ENCODE measurements at places on chromosomes 2 and 18.

GRCh38 chr2:159677654-159678053 is 34.7 kb upstream of the MARCHF7 start:
- DNase-seq: no peak

DNA sequence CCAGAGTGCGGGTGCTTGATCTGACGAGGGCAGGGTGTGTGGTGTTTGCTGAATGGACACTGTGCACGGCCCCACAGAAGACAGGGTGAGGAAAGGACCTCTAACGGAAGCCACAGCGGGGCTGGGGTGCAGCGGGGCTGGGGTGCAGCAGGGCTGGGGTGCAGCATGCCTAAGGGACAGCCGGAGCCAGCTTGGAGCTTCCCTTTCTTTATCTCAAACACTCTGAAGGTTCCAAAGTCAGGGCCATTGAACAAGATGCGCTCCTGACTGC is 35.0 kb downstream of the PXDN start:
- no peak for DNase-seq

GRCh38 chr2:96869281-96869821 is 529 bp downstream of the SEMA4C start:
- no peak for DNase-seq

DNA sequence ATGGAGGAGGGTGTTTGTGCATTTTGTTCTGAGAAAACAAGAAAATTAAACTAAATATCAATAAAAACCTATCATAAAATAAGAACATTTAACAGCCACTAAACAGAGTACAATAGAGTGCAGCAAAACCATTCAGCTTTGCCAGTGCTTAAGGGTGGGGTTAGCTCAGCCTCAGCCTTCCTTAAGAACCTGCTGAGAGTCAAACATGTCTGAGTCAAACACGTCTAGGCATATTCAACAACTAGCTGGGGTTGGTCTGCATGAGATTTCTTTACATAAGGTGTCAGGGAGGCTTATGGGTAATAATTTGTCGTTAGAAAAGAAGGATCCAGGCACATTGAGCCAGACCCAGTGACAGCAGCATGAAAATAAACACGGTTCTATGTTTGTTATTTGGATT is 298.2 kb downstream of the SP3 start:
- no peak for DNase-seq

DNA sequence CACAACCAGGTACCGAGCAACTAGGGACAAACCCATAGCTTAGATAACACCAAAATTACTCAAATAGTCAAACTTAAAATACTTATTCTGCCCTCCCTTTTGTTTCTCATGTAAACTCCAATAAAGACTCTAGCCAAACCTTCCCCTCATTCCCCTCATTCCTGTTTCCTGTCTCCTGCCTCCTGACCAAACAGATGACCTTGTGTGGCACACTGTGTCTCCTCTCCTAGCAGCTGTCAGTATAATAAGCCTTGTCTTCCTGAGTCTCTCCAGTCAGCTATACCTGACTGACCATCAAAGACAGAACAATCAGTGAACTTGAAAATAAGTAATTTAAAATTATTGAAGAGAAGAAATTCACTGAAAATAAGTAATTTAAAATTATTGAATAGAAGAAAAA is 14.3 kb downstream of the SULT1C4 start:
- DNase-seq: no peak

GRCh38 chr18:44508474-44508873 is 172.2 kb upstream of the SETBP1 start:
- peak; percentile 1 for DNase-seq

DNA sequence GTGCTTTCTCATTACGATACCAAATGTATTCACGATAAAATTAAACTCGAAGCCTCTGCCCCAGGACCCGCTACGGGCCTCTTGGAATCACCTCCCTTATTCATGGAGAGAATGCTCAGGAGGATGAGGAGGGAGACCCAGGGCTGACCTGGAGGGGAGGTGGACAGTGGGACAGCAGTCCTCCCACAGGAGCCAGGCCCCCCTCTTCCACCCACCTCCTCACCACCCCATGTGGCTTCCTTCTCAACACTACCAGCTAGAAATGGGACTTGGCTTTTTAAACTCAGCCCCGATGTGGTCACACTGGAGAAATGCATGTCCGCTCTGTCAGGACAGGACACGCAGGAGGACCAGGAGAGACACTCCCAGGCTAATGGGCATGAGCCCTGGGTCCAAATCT is 147.9 kb upstream of the ID2 start:
- no peak for DNase-seq

DNA sequence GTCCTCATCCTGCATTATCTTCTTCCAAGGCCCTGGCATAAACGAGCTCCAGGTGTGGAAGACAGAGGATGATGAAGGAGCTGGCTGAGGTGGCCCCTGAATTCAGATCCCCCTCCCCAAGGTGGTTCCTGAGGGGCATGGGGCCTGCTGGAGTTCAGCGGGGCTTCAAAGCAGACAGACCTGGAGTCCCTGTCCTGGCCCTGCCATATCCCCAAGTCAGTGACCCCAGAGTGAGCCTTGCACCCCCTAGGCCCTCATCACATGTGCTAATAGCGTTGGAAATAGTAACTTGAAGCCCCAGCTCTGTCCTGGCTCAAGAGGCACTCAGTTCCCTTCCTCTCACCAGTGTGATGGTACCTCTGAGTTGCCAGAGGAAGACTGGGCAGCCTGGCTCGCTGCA is 172.9 kb downstream of the GALNT1 start:
- DNase-seq: no peak

GRCh38 chr18:13235981-13236380 is 17.4 kb downstream of the LDLRAD4 start:
- no peak for DNase-seq

DNA sequence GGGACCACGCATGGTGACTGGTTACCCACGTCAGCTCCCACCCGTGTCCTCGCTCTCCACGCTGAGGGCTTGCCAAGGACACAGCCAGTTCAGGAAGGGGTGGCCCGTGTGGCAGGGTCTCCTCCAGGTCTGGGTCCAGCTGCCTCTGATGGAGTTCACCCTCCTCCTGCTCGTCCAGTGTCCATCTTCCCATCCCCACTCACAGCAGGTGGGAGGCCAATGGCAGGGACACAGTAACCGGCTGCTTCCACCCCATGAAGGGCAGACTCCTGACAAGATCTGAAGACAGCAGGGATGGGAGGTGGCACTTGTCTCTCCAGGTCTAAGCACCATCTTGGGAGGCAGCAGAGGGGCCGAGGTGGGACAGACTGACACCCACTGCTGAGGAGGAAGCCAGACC is 106.4 kb downstream of the NDUFA10 start:
- no peak for DNase-seq

DNA sequence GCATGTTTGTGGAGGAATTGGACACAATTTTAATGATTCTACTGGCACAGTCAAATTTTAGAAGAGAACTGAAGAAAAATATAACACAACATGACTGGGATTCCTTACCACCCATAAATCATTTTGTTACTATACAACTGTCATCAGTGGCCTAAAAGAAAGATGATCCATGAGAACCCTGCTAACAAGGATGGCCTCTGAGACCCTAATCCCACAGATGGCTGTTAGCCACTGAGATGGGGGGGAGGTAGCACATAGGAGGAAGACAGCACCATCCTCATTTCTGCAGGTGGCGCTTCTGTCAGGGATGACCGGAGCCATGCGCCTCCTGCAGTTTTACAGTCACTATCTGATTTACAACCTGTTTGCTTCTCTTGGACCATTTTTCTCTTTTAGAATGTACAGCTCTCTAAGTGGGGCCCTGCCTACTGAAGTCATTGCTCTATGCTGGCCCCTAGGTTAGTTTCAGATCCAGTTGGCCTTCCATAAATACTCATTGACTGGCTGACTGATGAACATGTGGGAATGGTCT is 279.8 kb downstream of the NAPG start:
- DNase-seq: no peak

GRCh38 chr18:64707052-64707451 is 558.2 kb upstream of the LINC00305 start:
- no peak for DNase-seq

GRCh38 chr2:72141881-72142451 is 5.7 kb downstream of the CYP26B1 start:
- no peak for DNase-seq

DNA sequence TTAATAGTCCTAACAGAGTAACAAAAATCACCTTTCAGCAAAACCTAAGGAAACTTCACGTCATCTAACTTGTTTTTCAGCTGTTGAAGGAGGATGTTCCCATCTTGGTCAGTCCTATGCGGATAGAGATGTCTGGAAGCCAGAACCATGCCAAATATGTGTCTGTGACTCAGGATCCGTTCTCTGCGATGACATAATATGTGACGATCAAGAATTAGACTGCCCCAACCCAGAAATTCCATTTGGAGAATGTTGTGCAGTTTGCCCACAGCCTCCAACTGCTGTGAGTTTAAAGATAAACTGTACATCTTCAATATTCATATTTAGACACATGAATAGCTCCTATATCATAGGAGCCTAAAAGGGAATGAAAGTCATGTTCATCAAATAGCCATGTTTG is 10.5 kb downstream of the COL3A1 start:
- DNase-seq: no peak

GRCh38 chr18:45255197-45255890 is 359.9 kb upstream of the SLC14A2 start:
- no peak for DNase-seq

GRCh38 chr2:224162122-224162521 is 123.0 kb upstream of the SERPINE2 start:
- peak; percentile 12 for DNase-seq

- DNase-seq: no peak
These were observed 634.2 kb upstream of the TMEFF2 start for GRCh38 chr2:192828947-192829346.

GRCh38 chr2:191574232-191574631 is 103.7 kb upstream of the NABP1 start:
- no peak for DNase-seq

- peak; percentile 20 for DNase-seq
These were observed 27.7 kb upstream of the AP1S3 start for GRCh38 chr2:223865124-223865523.

DNA sequence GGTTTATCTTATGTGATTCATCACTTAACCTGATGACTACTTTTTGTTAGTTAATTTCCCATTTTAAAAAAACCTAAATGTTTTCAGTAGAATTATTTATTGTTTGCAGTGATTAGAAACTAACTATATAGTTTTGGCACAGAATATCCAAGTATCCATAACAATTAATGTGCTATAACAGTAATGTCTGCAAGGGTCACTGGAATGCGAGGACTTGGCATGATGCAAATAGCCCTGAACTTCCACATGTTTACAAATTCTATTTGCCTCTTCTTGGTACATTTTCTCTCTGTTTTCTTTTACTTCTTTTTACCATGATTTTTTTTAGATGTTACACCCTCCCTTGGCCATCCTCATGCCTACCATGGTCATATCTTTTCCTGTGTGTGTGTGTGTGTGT is 49.3 kb upstream of the GALNT3 start:
- no peak for DNase-seq

GRCh38 chr18:79374408-79375171 is 21.1 kb upstream of the NFATC1 start:
- no peak for DNase-seq

DNA sequence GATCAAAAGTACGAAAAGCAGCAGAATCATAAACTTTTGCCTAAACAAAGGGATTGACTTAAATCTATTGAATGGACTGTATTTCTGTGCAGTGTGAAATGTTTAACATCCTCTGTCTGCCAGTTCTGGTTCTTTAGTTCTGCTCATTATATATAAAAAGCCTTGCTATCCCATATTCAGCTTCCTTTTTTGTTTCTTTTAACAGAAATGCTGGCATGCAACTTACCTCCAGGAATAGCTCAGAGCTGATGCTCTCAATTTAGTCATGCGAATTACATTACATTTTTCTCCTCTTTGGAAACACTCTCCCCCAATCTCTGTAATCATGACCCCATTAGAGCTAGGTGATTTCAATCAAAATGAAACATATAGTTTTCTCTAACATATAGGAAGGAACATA is 73.6 kb downstream of the SPHKAP start:
- DNase-seq: no peak

- DNase-seq: peak; percentile 78
These were observed 171.2 kb downstream of the TMEM247 start for GRCh38 chr2:46650556-46651001.

- DNase-seq: peak; percentile 42
These were observed 56.5 kb downstream of the EMX1 start for GRCh38 chr2:72973566-72974435.

DNA sequence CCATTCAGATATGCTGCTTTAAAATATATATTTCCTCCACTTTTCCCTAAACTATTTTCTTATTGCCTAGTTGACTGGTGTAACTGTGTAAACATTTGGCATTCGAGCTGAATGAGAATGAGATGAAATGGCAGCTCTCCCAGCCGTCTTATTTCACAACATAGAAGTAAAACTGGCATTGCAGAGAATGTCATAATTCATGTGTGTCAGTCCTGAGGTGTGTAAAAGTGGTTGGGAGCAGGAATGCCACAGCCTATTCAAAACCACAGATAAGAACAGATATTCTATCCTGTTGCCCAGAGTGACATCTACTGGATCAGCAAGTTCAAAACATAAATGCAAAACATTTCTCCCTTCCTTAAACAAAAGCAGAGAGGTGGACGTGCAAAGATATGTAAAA is 565.5 kb upstream of the CHAC2 start:
- no peak for DNase-seq

All from activated CD4-positive, alpha-beta T cell treated with anti-CD3 and anti-CD28 coated beads, Interleukin-2, amount 50 U/mL, for 16 hours (primary cell).